NCI-H1417 treated with DMSO at 0.1 percent for 48 hours (cell line): ENCODE measurements at places on chromosomes 4 and X.

DNA sequence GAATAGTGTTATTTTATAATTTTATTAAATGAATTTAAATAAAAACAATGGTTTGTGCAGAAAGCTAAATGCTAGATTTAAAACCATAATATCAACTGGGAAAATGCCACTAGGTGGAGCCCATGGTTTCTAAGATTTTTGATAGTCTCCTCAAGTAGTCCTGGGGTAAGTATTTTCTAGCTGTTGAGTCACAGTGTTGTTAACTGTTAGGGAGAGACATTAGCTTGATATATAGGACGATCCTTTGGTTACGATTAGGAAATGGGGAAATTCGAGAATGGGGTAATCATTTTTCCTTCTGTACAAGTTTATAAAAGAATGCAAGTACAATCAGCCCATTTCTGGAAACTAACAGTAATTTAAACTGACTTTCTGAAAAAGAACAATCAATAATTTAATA, 378.4 kb downstream of the ANKRD50 start:
- DNase-seq = no peak

GRCh38 chr4:81221303-81222081, 6.5 kb upstream of the PRKG2 start:
- no peak for DNase-seq

- no peak for DNase-seq
Measured at GRCh38 chrX:11364835-11365234, 71.6 kb downstream of the AMELX start.

- no peak for DNase-seq
Measured at GRCh38 chr4:155268821-155269220, 60.4 kb downstream of the NPY2R start.

- no peak for DNase-seq
Measured at GRCh38 chr4:8732681-8733243, 138.9 kb downstream of the HMX1 start.

DNA sequence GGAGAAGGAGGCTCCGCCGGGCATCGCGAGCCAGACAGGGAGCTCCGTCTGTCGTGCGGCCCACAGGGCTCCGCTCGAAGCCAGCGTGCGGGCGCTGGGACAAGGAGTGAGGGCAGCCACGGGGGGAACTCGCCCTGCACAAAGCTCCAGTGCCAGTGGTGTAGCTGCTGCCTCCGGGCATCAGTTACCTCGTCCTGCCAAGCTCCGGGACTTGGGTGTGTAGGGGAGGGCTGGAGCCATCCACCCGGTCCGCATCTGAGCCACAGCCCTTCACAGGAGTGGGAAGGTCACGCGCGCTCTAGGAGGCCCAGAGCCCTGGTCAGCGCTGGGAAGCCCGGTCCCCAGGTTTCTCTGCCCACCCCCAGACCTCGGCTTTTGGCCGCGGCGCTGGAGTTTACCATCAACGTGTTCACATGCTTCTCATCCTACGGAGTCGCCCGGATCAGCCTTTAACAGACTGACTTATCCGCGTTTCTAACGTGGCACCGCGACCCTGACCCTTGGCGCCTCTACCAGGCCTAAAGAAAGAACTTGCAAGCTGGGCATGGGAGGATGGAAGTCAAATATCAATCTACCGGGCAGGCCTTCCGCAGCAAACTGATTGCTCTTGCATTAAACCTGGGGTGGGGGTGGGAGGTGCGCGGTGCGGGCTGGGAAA, 8.4 kb upstream of the PRDM8 start:
- DNase-seq = no peak

- DNase-seq = no peak
Measured at GRCh38 chr4:55947254-55947882, 1.4 kb upstream of the CEP135 start.

DNA sequence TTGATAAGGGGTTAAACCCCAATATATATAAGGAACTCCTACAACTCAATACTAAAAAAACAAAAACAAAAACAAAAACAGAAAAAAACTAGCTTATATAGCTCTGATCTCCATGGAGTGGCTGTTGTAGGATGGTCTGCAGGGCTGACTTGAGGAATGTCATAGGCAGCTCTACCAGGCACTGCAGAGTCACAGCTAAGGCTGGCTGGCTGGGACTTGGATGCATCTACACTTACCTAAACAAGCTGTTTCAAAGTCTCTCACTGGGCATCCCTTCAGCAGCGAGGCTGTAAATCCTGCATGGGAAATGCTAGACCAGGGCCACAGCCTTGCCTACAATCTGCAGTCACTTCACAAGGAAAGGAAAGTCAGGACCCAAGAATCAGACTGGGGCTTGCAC, 61.3 kb downstream of the HOPX start:
- DNase-seq = no peak

DNA sequence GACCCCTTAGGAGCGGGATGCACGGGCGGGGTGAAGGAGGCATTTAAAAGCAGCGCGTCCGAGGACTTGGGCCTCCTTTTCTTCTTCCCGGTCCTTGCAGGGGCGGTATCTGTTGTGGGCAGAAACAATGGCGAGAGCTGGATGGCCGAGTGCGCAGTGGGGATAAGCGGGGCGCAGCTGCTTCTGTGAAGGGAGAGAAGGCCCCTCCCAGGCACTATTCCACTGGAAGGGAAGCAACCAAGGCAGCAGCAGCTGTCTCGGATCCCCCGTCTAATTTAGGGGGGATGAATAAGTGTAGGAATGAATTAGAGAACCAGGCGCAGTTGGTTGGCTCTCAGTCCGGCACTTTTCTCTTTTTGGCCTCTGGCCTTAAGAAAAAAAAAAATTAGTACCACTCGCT, 995 bp downstream of the SMARCA5 start:
- DNase-seq = no peak

DNA sequence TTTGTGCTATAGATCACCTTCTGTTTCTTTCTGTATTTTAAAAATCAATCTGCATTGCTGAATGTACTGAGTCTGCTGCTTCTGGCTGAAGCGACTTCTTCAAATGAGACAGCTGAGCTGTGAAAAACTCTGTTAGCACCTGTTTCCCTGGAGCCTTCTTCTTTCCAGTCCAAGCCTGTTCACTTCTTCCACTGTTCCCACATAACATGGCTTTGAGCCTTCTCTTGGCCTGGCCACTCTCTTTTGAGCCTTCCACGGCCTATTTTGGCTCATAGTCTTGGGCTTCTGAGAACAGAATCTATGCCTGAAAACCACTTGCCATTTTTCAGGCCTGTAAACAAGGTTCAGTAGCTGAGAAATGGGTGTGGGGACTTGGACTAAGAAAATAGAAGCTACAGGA, 132.9 kb upstream of the IGFBP7 start:
- DNase-seq = no peak

DNA sequence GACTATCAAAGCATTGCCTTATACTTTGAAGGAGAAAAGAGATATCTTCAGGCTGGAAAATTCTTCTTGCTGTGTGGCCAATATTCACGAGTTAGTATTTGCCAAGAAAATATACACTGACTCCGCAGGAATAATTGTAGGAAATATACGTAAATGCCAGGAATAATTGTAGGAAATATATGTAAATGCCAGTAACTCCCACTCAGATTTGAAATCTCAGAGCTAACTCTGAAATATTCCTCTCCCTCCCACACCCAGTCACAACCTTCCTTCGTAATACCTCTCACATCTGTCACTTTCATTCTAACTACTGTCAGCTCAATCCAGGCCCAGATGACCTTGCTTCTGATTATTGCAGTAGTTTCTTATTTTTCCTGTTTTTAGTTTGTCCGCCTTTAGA, 73.5 kb downstream of the WDR19 start:
- no peak for DNase-seq

DNA sequence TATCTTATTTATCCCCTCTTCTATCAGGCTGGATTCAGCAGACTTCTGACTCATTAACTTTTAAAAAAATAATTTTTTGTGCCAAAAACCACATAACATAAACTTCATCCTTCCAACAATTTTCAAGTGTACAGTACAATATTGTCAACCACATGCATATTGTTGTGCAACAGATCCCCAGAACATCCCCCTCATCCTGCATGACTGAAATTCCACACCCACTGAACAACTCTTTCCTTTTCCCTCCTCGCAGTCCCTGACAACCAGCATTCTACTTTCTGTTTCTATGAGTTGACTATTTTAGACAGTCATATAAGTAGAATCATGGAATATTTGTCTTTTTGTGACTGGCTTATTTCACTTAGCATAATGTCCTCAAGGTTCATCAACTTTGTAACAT, 2.2 kb upstream of the MID2 start:
- DNase-seq = no peak

DNA sequence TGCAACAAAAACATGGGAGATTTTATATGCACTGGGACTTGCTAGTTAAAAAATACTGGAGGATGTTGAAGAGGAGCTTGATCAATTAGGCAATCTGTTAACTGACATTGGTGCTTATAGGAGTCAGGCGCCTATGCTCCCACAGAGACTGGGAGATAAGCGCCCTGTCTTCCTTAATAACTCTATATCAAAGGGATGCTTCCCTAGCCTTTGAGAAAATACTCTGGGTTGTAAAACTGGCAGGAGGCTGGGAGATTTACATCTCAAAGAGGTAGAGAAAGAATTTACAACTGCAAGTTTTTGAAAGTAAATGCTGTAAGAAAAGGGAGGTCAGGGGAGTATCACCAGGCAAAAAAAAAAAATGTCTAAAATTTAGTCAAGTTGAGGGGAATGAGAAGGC, 325.4 kb downstream of the PCDH10 start:
- DNase-seq = no peak

DNA sequence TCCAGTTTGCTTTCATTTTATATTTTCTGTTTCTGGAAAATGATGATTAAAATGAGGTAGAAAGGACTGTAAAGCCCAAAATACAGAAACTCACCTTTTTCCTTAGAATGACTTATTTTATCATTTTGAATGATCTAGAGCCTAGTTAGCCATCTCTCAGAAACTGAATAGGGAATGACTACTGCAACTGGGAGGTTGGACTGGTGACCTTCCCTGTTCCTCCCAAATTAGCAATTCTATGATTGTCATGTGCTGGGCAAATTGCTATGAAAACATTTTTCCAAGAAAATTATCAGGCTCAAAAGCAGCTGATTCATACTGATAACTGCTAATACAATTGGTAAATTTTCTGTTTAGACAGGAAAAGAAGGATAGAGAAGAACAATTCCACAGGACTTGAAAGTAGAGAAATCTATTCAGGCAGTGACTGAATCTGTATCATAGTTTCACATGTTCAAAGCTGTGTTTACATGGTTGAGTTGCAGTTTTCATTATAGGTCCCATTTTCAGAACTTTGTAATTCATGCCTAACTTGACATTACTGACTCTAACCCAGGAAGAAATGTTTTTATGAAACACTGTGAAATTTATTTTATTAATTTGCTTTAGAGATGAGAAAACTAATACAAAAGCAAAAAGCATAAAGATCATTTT, 43.4 kb upstream of the SEC24B start:
- DNase-seq = no peak

GRCh38 chr4:89113415-89113814, 2.1 kb downstream of the TIGD2 start:
- DNase-seq = no peak

GRCh38 chr4:73763877-73764276, 23.5 kb downstream of the CXCL8 start:
- no peak for DNase-seq

DNA sequence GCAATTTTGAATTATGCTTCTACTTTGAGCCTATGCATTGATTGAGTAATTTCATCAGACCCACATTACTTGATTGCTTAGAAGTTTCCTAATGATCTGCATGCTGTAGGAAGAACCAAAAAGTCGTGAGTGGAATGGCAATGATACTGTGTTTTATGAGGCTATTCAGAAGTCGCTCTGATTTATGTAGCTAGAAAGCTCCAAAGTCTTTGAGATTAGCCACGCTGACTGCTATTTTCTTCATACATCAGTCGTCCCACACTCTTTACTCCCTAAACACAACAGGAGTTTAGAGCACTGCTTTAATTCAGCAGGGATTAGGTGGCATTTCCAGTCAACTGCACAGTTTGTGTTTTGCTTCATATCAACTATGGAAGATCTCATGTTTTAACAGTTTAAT, 4.1 kb downstream of the GRID2 start:
- DNase-seq = no peak

GRCh38 chr4:174119830-174120229, 163.6 kb downstream of the FBXO8 start:
- no peak for DNase-seq

- DNase-seq = no peak
Measured at GRCh38 chr4:78767350-78767749, 8.8 kb upstream of the BMP2K start.

DNA sequence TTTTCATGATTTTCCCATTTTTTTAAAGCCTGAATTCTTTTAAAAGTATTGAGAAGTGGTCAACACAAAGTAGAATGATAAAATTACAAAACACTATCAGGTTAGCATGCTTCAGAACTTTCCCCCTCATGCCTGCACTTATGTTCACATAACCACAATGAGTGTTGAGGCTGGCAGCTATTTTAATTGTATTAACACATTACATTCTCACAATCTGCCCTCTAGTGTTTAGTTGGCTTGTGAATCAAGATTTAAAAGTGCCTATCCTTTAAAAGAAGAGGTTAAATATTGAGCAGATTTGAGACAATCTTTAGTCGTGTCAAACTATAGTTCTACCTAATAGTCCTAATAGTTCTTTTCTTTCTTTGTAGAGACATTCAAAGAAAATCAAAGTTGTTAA, 93.6 kb upstream of the NAP1L5 start:
- no peak for DNase-seq

- DNase-seq = no peak
Measured at GRCh38 chrX:17206584-17206983, 168.4 kb upstream of the NHS start.

- peak; percentile 34 for DNase-seq
Measured at GRCh38 chrX:38768079-38768478, 33.2 kb upstream of the MID1IP1 start.

DNA sequence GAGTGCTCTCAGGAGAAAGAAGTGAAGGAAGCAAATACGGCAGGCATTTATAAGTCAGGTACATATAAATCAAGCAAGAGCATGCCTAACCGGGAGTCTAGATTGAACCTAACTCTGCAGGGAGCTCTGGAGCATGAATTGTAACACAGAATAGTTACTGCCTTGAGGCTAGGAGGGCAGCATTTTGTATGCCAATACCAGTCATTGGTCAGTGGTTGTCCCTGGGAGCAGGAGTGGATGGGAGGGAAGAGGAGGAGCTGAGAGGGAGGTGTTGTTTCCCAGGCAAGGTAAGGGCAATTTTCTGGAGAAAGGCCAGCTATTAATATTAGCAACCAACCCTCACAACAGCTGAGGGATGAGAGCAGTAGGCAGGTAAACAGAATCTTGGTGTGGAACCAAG, 224.7 kb upstream of the DCAF8L1 start:
- DNase-seq = peak; percentile 12

DNA sequence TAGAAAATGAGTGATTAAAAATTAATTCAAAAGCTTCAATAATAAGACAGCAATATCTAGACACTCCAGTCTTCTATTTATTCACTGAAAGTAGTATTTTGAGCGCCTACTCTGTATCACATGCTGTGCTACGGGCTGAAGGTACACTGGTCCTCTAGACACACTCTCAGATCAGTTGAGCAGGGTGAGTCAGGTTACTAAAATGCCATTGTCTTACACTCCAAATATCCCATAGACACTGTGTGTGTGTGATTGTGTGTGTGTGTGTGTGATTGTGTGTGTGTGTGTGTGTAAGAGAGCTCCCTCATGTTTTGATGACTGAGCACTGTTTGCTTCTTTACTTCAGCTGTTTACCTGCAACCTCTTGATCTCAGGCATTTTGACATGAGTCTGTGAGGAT, 342.8 kb upstream of the BOD1L1 start:
- DNase-seq = no peak
